ENCODE measurements at places on chromosomes 1 and 21. TPM values are rescaled to one million over a fixed set of nuclear protein-coding genes. Genes with fewer than 3 reads are reported as not detected.

Gene OSCP1
- 12.8 TPM for total RNA-seq

Gene SUSD4
- 0.14 TPM for total RNA-seq

Gene RHCE
- 2.4 TPM for total RNA-seq

Gene ATP1A2
- total RNA-seq: 0.65 TPM

Gene CCDC17
- 0.74 TPM for total RNA-seq

Gene RGS16
- 2.4 TPM for total RNA-seq

Gene IFI44L
- total RNA-seq: 4.6 TPM

Gene GJC2
- 3.4 TPM for total RNA-seq

Gene CELA3B
- not detected for total RNA-seq

Gene FAM72D
- 0.37 TPM for total RNA-seq

Gene DOP1B
- 1.8 TPM for total RNA-seq

Gene LRRC7
- under 0.01 TPM for total RNA-seq

Gene TMEM81
- 2.5 TPM for total RNA-seq

Gene REG4
- total RNA-seq: not detected

Gene COL8A2
- total RNA-seq: 2.0 TPM

Gene PHACTR4
- 3.7 TPM for total RNA-seq

Gene CD5L
- total RNA-seq: not detected

Gene FMO4
- total RNA-seq: 2.5 TPM
